ENCODE measurements at places on chromosomes 5 and 9.
A peak's percentile ranks its signal among the peaks of the same experiment; 100 is the strongest.

DNA sequence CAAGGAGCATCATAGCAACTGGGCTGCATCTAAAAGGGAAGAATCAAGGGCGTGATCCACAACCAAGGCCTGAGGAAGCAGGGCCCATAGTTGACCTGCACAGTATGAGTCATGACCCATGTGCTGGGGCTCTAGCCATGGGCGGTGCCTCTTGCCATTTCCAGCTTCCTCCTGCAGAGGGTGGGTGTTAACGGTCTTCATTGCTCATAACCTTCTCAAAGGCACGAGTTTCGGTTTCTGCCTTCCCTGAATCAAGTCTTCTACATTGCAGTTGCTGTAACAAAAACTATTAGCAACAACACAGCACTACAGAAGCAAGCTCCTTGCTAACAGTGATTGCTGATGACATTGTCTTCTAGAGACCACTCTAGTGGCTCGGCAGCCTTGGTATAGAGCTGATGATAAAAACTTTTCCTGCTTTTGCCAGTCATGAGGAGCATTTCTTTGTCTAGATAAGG is 66.9 kb downstream of the CTSL start:
- DNase-seq: no peak

DNA sequence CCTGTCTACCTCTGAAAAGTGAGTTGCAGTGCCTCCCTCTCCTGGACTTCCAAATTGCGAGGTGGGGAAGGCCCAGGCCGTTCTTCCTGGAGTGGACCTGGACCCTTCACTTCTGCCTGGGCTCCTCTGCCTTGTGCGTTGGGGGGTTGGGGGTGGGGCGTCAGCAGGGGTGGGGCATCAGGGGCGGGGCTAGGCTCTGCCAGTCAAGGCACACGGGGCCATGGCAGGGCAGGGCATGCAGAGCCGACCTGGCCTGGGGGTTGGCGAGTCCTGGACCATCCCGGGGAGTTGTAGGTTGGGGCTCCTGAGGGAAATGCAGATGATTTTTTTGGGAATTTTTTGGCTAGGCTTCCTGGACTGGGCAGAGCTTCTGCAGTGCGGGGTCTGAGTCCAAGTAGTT is 87.1 kb downstream of the EHMT1 start:
- DNase-seq: no peak

GRCh38 chr5:40043916-40044315 is 619.1 kb upstream of the DAB2 start:
- DNase-seq: no peak

DNA sequence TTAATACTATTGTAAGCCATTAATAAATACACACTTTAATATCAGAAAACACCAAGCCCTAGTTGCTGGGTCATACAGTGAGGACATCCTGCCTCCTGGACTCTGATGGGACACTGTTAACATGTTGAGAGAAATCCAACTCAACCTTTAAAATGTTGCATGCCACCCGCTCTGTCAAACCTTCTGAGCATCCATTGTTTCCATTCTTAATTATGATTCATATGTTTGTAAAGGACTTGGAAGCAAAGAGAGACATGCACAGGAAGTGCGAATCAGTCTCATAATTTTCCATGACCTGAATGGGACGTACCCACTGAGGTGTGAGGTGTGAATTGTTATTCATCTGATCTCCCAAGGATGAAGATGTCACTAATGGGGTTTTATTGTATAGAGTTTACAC is 186.4 kb downstream of the CAAP1 start:
- DNase-seq: no peak

DNA sequence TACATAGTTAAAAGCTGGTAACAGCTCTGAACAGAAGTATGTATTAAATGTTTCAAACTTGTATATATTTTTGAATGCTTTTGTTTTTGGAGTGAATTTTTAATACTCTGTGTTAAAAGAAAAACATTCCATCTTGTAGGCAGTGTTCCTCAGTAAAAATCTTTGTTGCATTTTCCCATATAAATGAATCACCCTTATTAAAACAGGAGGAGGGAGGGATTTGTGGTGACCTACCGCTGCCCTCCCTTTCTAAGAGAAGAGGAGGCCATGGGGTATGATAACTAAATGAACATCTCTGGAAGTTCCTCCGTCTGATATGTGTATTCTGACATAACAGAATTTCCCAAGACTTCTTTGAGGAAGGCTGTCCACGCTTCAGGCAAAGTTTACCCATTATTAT is 53.4 kb downstream of the INIP start:
- no peak for DNase-seq

DNA sequence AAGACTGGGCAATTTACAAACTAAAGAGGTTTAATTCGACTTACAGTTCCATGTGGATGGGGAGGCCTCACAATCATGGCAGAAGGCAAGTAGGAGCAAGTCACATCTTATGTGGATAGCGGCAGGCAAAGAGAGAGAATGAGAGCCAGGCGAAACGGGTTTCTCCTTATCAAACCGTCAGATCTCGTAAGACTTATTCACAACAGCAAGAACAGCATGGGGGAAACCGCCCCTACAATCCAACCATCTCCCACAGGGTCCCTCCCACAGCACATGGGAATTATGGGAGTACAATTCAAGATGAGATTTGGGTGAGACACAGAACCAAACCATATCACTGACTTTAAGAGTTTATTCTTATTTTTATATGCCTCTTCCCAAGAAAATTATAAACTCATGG is 60.3 kb downstream of the RFK start:
- no peak for DNase-seq

GRCh38 chr5:1064383-1065142 is 47.3 kb downstream of the SLC12A7 start:
- DNase-seq: no peak

DNA sequence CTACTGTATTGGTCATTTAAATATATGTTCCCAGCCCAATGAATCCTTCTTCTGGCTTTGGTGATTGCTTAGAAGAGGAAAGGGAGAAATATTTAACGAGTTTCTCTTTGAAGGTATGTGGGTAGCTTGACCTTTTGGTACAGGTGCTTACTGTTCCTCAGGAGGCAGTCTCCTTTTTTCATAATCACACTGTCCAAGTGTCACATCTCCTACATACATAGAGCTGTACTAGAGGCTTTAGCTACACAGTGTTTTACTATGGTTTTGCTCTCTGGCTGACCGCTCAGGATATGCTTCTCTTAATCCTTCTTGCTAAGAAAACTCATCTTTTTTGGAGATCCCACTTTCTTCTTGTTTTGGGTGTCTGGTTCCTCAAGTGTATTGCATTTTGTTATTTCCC is 6.9 kb downstream of the ERBIN start:
- no peak for DNase-seq

DNA sequence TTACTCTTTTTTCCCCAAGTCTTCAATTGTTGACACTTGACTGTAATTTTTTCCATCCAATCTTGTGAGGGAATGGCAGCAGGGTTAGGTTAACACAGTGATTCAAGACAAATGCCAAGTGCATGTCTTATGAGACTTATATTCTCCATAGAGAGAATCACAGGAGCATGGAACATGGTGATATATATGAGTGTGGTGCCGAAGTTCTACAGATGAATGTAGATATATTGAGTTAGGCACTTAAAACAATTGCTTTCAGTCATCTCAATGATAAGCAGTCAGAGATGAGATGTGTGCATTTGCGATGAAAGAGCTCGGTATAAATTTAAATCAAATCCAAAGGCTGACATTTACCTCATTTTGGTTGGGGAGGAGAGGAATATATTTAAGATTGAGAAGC is 211.2 kb downstream of the CDH10 start:
- no peak for DNase-seq

- no peak for DNase-seq
These were observed 22.9 kb downstream of the DNAH5 start for GRCh38 chr5:13921578-13921977.

DNA sequence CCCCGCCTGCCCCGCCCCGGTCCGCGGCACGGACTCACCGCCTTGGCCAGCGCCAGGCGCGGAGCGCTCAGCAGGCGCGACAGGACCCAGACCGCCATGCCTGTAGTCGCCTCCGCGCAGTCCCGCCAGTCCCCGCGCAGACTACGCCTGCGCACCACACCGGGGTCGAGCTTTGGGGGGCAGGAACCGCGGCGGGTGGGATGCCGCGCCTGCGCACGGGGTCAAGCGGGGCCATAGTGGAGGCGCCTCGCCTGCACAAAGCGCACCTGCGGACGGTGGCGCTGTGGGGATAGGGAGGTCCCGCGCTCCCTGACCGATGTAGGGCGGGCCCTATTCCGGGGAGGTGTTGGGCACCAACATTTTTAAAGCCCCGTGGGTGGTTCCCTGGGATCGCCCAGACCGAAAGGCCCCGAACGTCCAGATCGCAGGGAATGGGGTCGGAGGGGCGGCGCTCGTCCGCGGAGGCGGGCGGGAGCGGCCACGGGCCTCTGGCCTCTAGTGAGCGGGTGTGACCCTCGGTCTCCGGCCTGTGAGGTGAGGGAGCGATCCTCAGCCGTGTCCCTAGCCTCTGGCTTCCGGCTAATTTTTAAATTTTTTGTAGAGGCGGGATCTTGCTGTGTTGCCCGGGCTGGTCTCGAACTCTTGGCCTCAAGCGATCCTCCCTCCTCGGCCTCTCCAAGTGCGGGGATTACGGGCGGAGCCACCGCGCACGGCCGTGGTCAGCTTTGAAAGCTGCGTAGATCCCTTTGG is 70.8 kb upstream of the LPCAT1 start:
- peak; percentile 75 for DNase-seq

GRCh38 chr5:135160036-135160675 is 126.1 kb upstream of the PITX1 start:
- no peak for DNase-seq

- no peak for DNase-seq
These were observed 425.4 kb downstream of the DNAH5 start for GRCh38 chr5:13519131-13519530.

DNA sequence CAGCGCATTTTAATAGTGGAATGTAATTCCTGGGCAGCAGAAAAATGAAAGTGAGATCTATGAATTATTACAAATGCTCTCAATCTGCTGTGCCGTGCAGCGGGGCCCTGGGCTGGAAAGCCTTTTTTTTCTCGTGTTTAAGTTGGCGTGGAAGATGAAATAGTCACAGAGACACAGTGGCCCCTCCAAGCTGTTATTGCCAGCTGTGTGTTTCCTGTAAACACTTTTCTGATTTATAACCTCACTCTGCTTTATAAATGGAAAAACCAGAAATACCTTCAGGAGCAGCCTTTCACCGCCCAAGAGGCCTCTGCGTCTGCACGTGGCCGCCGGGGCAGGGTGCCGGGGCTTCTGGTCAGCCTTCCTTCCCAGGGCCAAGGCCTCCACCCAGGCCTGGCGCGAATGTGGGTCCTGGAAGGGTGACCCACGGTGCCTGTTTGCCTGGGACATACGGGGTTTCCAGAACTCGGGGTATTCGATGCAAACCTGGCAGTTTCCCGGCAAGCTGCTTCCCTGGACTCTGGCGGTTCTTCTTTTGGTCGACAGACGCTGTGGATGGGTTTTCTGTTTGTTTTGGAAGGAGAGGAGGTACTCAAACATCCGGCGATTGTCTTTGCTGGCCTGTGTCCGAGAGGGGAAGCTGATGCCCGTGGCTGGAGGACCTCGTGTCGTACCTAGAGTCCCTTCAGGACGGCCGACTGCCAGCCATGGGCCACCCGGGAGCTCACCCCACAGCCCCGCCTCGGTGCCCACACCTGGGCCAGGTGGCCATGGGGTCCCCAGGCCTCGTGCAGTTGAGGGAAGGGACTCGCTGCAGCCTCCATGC is 256.7 kb downstream of the PARP8 start:
- no peak for DNase-seq

GRCh38 chr9:36479101-36479500 is 79.0 kb upstream of the RNF38 start:
- DNase-seq: no peak

- DNase-seq: no peak
These were observed 20.3 kb downstream of the AK8 start for GRCh38 chr9:132857616-132858342.

- no peak for DNase-seq
These were observed 2.6 kb downstream of the HDAC3 start for GRCh38 chr5:141633871-141634561.

DNA sequence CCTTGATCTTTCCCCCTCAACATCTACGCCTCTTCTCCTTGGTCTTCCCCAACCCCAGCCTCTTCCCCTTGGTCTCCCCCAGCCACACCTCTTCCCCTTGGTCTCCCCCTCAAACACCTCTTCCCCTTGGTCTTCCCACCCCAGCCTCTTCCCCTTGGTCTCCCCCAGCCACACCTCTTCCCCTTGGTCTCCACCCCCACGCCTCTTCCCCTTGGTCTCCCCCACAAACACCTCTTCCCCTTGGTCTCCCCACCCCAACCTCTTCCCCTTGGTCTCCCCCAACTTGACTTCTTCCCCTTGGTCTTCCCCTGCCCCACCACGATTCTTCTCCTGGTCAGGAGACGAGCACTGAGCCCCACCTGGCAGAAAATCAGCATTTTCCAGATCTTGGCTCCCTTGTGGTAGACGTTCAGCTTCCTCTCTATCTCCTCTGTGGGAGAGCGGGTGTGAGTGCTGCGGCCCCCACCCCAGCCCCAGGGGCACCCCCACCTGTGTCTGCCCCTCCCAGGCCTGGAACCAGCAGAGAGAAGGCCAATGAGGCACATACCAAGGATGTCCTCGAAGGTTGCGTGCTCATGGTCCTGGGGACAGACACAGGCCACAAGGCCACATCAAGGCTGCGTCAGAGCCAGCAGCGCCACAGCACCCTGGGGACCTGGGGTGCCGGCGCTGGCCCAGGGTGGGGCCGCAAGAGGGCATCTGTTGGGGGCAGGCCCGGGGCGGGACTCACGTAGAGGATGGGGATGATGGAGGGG is 7.0 kb downstream of the NSMF start:
- no peak for DNase-seq

DNA sequence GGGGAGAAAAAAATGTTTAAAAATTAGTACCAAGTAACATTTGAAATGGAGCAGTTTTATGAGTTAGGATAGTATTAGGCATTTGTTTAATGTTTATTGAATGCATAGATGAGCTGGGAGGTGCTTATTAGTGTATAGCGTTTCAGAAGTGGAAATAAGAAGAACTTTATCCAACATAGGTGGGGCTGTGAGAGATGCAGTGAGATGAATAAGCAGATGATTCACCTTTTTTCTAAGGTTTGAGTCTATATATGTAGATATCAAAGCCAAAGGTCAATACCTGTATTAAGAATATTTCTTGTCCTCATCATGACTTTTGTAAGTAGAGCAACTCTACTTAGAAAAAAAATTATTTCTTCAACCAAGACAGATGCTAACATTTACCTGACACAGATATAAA is 54.6 kb upstream of the POU4F3 start:
- DNase-seq: no peak

DNA sequence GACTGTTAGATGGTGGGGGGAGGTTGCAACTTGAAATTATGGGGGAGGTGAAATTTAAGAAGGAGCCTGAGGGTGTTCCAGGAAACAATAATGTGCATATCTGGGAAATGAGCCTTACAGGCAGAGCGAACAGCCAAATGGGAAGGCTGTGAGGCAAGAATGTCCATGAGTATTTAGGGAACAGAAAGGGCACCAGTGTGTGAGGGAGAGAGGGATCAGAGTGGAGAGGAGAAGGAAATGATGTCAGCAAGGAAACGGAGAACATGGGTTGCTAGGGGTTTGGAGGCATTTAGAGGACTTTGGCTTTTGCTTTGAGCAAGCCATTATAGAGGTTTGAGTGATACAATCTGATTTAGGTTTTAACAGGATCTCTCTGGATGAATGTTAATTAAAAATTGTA is 285.4 kb downstream of the TLE4 start:
- no peak for DNase-seq

All from DMS79 (cell line).